ENCODE measurements at places on chromosomes 7 and 10.
A peak's percentile ranks its signal among the peaks of the same experiment; 100 is the strongest.

GRCh38 chr10:68087685-68088401, 12.8 kb upstream of the HERC4 start:
- no peak for DNase-seq

GRCh38 chr7:151822541-151823181, 54.3 kb downstream of the PRKAG2 start:
- DNase-seq = no peak

DNA sequence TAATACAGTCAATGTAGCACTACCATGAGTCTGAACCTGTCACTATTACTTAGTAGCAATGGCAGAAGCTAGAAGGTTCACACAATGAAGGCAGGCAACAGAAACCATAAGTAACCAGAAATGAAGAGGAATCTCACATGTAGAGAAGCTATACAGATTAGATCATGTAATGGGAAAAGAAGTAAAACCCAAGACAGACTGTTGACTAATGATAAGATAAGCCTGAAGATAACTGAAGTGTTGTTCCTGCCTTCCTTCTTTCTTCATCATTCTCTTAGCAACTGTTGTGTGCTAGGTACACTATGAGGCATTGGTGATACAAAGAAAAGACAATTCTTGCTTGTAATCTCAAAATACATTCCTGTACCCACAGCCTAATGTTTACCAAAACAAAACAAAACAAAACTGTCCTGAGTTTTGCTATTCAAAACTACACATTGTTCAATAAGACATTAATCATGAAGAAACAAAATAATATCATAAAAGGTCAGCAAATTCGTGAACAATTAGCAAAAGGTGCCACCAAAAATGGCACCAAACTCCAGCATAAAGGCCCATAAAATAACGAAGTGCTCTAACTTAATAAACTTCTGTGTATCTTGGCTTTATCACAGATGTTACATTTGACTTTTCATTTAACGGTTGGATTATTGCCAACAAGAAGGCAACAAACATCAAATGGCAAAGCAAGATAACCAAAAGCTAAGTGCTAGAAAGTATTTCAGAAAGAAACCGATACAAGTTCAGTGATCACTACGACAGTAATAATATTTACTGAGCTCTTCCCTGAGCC, 27.1 kb downstream of the ZNF800 start:
- DNase-seq = no peak

DNA sequence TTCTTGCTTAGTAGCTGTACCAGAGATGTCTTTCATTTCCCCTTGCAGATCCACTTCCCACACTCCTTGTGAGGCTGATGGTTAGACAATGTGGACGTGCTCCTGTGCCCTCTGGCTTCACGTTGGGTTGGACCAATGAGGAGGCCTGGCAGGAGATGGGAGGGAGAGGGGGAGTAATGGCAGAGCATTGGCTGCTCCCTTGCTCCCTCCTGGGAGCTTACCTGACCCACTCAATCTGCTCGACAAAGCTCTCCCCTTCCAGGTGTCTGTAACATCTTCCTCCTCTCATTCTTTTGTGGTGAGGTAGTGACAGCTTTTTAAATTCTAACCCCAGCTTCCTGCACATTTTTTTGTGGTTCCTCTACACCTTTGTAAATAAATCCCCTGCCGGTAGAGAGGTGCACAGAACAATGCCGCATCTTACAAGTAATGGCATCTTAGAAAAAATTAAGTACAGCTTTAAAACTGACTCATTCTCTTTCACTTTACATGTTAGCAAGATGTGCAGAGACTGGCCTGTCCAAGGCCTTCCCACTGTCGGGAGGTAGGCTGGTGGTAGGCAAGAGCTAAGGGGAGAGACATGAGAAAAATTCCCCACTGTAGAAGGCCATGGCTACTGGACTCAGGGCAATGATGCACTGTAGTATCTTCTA, 134.3 kb downstream of the HTR7 start:
- DNase-seq = no peak

GRCh38 chr7:9937944-9938631, 1035.6 kb upstream of the PHF14 start:
- peak; percentile 8 for DNase-seq

GRCh38 chr10:74150204-74150989, at the start of gene AP3M1:
Gene AP3M1, minus strand, starts transcription at chr10:74150828. Its CDS starts 12,449 bp downstream, at chr10:74138379.
- DNase-seq = no peak

- peak; percentile 63 for DNase-seq
These were observed 46.8 kb downstream of the INSYN2A start for GRCh38 chr10:127149501-127150081.

GRCh38 chr7:38839851-38840250, 69.1 kb downstream of the VPS41 start:
- DNase-seq = no peak

GRCh38 chr7:84638339-84638697, 443.7 kb upstream of the SEMA3A start:
- no peak for DNase-seq

- no peak for DNase-seq
These were observed 44.2 kb downstream of the DRGX start for GRCh38 chr10:49351669-49352068.

- DNase-seq = no peak
These were observed 1139.7 kb upstream of the CELF2 start for GRCh38 chr10:9877978-9878377.

- DNase-seq = no peak
These were observed 7.3 kb downstream of the PGAM2 start for GRCh38 chr7:44057849-44058758.

GRCh38 chr7:98548971-98549370, 68.1 kb upstream of the NPTX2 start:
- no peak for DNase-seq

DNA sequence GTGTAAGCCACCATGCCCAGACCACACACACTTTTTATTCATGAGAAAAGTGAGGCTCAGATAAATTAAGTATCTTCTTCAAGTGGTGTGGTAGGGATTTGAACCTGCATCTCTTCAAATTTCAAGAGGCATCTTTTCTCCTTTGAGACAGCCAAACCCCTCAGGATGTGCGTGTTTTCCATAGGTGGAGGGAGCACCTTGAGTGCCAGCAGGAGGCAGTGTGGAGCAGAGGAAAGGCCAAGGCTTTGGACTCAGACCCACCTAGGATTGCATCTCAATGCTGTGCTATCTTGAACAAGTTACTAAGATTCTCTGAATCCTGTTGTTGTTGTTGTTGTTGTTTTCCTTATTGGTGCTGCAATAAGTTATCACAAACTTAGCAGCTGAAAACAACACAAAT, 40.2 kb upstream of the MYL10 start:
- DNase-seq = no peak

- no peak for DNase-seq
These were observed 199.4 kb downstream of the KIAA1217 start for GRCh38 chr10:24408365-24408764.

DNA sequence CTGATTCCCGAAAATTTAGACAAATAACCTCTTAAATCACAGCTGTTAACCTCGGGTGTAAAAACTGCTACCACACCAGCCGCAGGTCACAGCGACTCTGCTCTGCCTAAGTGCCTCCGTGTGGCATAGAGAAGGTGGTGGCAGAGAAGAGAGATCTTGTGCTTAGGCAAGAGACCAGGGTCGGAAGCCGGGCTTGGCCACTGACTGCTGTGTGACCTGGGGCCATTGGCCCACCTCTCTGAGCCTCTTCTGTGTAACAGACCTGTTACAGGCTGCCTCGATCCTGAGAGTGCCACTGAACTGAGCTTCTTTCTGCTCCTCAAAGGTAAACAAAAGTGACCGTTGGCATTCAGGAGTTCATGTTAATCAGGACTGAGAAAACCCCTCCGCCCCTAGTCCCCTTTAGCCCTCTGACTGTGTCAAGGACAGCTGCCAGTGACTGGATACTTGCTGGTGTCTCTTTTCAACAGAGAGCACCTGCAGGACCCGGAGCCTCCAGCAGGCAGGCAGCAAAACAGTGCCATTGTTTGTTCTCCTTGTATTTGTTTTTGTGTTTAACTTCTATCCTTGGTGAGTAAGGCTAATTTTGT, 36.5 kb downstream of the ZMIZ1 start:
- DNase-seq = no peak

GRCh38 chr10:24706479-24707118, 17.1 kb downstream of the ARHGAP21 start:
- DNase-seq = peak; percentile 93

DNA sequence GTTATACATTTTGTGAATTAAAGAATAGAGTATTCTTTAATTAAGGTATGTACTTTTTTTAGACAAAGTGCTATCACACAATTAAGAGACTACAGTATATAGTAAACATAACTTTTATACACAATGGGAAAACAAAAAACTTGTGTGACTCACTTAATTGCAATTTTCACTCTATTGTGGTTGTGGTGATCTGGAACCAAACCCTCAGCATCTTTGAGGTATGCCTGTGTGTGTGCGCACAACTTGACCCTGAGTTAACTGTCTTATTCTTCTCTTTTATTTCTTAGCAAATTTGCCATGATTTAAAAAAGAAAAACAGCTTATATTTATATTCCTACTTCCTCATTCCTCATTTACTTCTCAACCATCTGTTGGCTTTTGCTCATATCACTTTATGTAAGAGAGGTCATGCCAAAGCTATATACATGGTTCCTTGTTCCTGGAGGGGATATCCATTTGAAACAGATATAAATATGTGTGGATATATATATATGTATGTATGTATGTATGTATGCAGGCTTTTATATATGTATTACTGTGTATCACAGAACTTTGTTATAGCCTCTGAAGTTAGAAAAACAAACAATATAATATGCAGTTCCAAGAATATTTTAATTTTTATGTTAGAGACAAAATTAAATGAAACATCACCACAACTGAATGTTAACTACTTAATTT, 259.5 kb upstream of the HGF start:
- no peak for DNase-seq

DNA sequence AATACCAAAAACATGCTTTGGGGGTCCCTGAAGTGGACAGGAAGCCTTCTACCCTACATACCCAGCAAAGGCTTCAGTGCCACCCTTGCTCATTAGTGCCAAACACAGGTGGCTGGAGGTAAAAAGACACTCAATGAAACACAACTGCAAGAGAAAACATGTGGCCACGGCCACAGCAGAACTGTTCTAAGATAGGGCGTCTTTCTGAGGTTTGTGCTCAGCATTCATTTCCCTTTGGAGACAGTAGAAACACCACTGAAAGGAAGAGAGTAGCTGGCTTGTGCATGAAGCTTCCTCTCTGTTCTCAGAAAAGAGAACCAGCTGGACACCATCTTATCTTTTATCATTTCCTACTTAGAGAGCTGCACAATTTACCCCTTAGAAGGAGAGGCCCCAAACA, 143.0 kb downstream of the PLXNA4 start:
- DNase-seq = no peak

DNA sequence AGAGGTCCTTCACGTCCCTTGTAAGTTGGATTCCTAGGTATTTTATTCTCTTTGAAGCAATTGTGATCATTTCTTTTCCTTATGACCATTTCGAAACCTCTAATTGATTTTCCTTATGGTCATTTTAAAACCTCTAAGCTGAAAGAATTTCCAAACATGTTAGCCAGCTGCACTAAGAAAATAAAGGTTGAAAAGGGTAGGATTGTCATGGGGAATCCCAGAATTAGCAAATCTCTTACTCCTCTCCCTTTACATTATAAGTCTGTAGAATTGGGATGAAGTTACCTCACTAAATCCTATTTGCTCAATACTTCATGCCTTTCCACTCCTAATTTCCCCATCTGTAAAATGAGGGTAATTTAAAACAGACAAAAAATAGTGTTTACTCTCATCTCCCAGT, 79.5 kb downstream of the FAM185A start:
- no peak for DNase-seq

DNA sequence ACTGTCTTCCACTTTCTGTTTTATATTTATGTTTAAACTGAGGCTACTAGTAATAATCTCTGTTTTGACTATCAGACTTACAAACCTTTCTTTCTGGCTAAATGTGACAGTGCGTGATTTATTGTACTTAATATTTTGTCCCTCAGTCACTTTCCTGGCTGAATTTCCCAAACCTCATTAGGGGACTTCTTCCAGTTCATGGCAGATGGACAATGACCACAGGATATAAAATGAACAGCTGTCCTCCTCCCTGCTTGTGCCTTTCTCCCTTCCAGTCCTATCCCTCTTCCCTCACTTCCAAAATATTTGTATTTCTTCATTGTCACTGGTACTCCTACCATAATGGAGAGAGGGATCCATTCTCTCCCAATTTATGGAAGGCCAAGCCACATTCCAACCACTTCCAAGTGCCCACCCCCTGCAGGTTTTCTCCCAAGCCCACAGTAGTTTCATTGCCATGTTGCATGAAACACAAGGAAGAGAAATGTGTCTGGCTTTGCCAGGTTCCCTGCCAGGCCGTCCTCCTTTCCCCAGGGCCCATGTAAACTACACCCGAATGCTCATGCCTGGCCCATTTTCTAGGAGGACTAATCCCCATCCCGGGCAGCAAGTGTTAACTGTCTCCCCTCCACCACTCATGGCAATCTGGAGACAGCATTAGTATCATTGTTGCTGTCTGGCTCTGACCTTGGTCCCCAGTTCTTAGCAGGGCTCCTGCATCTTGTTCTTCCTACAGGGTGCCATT, 269.5 kb upstream of the SLC26A5 start:
- DNase-seq = no peak

DNA sequence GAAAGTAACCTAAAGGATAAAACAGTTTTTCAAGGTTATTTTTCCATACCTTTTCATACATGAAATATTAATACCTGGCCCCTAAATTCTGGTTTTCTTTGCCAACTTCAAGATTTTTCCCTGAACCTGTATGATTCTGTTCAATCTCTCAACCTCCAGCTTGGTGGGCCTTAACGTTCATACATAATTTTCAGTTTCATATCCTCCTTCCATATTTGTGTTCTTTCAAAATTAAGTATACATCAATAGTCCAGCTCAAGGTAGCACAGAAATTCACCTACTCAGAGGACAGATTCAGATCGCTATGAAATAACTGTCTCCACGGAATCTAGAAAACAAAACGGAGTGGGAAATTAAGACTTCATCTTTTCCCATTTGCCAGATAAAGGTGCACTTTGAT, 505.8 kb upstream of the GHITM start:
- DNase-seq = no peak

DNA sequence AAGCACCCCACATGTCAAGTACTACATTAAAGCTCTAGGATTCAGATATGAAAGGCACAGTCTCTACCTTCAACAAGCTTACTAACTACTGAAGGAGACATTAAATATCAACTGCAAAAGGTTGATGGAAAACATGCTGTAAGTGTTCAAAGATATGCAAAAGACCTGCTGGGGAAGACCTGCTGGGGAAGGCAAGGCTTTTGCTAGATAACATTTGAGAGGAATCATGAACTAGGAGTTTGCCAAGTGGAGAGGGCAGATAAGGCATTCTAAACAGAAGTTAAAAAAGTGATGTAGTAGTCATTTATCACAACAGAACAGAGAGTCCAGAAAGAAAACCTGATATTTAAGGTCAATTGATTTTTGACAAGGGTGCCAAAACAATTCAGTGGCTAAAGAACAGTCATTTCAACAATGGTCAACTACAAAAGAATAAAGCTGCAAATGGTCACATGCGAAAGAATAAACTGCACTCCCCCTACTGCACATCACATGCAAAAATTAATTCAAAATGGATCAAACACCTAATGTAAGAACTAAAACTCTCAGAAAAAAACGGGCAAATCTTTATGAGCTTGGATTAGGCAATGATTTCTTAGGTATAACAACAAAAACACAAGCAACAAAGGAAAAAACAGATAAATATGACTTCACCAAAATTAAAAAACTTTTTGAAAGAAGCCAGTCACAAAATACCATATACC, 23.0 kb upstream of the MSS51 start:
- no peak for DNase-seq

- DNase-seq = peak; percentile 42
These were observed 28.1 kb upstream of the ELN start for GRCh38 chr7:73999664-74000435.

GRCh38 chr10:115604627-115605026, 511.5 kb downstream of the ATRNL1 start:
- no peak for DNase-seq

GRCh38 chr10:24363070-24363469, 154.1 kb downstream of the KIAA1217 start:
- peak; percentile 68 for DNase-seq

All from MCF 10A (cell line).